ENCODE measurements at places on chromosomes 16 and 17. TPM values are rescaled to one million over a fixed set of nuclear protein-coding genes. Genes with fewer than 3 reads are reported as not detected.

C17orf78 gene
- total RNA-seq: not detected

GRCh38 chr17:40813804-40814203, 8.6 kb downstream of the KRT10 start:
- peak; percentile 92 for DNase-seq

DNA sequence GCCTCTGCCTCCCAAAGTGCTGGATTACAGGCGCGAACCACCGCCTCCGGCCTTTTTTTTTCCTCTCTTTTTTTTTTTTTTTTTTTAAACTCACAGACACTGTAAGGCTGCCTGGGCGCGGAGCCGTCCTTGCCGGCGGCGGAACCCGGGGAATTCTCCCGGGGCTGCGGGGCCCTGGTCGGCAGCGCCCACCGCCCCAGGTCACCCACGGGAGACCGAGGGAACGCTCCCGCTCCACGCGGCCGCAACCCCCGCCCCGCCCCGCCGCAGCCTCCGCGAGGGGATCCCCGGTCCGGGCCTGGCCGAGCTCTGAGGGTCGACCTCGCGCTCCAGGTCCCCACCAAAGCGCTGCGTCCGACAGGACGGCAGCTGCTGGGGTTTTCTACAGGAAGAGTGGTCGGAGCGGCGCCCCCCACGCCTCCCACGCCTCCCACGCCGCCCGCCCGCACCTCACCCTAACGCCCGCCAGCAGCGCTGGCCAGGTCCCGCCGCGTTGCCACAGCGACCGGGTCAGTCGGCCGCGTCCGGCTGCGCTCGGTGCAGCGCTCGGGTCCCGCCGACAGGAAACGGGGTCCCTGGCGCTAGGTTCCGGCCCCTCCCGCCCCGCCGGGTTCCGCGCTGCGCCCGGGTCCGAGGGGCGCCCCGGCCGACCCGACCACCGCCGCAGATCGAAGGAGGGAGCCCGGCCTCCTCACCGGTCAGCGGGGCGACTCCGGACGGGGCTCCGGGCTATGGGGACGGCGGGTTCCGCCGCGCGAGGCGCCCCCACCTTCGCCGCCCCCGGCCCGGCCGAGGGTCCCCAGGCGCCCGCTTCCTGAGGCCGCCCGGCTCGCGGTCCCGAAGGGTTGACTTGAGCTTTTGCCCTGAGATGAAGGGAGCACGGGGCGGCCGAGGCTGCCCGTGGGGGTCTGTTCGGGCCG, at the start of gene CCDC57:
Gene CCDC57 (minus strand): TSS at position 512 of the 920 bp plus-strand sequence. CDS start 10,898 bp downstream, outside the sequence.
- peak; percentile 20 for DNase-seq

DNA sequence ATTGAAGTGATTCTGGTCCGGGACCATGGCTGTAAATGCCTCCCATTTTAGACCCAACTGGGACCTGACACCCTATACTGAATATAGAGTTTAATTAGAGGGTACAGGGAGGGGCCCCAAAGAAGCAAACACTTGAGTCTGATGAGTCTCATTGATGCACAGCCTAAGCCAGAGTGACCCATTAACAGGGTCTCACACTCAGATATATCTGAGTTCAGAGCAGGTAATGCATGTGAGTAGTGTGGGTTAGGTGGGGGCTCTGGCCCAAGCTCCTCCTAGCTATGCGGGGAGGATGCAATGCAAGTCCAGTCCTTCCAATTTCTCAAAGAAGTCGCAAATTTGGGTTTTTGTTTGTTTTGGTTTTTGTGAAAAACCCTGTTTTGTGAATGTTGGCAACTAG, 17.1 kb upstream of the MARCHF10 start:
- DNase-seq: no peak

KRTAP4-9 gene
- not detected for total RNA-seq

- DNase-seq: peak; percentile 80
Observed at GRCh38 chr17:6279659-6280058, 155.3 kb downstream of the AIPL1 start.

DNA sequence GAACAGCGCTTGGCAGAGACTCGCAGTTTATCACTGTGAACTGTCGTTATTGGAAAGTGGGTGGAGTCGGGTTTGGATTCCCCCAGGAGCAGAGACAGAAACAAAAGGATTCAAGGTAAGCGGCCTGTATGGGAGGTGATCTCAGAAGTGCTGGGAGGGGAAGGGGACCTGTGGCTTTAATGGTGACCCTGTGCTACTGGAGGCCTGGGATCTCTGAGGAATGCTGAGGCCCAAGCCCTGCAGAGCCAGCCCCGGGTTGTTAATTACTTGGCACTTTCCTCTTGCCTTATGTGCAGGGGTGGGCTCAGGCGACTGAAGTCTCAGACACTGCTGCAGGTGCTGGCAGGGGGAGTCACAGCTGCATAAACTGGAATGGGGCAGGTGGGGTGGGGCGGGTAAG, 27.4 kb downstream of the IRF8 start:
- DNase-seq: no peak

ADGRG3 gene
- 0.13 TPM for total RNA-seq

HCRT gene
- not detected for total RNA-seq

FLCN gene
- total RNA-seq: 51.1 TPM

CHST4 gene
- total RNA-seq: under 0.01 TPM

DNA sequence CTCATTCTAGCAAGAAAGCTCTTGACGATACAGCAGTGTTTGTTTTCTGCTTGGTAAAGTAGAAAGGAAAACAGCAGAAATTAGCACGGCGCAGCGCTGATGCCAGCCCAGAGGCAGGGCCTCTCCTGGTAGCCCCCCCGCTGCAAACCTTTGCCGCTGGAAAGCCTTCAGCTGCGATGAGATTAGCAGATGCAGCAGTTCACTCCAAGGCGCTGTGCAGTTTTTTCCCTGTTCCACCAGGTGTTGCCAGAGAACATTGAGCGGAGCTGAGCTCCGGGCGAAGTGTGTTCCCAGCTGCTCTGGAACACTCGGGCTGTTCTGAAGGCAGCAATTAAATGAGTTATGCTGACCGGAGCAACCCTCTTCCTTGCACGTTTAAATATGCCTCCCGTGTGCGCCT, 72.5 kb downstream of the RBFOX1 start:
- peak; percentile 3 for DNase-seq

SMIM5 gene
- total RNA-seq: 3.9 TPM

GRCh38 chr16:31148281-31148728, 1.6 kb downstream of the PRSS36 start:
- peak; percentile 44 for DNase-seq

- peak; percentile 98 for DNase-seq
Observed at GRCh38 chr17:9371019-9371418, 204.6 kb downstream of the STX8 start.

DNA sequence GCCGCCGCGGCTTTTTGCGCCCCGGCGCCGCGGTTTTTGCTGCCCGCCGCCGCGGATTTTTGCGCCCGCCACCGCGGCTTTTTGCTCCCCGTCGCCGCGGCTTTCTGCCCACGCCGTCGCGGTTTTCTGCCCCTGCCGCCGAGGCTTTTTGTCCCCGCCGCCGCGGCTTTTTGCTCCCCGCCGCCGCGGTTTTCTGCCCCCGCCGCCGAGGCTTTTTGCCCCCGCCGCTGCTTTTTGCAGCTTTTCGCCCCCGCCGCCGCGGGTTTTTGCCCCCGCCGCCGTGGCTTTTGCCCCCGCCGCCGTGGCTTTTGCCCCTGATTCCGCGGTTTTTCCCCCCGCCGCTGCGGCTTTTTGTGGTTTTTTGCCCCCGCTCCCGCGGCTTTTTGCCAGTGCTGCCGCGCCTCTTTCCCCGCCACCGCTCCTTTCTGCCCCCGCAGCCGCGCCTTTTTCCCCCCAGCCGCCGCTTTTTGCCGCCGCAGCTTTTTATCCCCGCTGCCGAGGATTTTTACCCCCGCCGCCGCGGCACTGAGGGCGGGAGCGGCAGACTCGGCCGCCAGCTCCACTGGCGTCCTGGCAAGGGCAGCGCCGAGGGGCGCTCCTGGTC, 518.6 kb upstream of the WSB1 start:
- no peak for DNase-seq

DHRS7C gene
- not detected for total RNA-seq

DNA sequence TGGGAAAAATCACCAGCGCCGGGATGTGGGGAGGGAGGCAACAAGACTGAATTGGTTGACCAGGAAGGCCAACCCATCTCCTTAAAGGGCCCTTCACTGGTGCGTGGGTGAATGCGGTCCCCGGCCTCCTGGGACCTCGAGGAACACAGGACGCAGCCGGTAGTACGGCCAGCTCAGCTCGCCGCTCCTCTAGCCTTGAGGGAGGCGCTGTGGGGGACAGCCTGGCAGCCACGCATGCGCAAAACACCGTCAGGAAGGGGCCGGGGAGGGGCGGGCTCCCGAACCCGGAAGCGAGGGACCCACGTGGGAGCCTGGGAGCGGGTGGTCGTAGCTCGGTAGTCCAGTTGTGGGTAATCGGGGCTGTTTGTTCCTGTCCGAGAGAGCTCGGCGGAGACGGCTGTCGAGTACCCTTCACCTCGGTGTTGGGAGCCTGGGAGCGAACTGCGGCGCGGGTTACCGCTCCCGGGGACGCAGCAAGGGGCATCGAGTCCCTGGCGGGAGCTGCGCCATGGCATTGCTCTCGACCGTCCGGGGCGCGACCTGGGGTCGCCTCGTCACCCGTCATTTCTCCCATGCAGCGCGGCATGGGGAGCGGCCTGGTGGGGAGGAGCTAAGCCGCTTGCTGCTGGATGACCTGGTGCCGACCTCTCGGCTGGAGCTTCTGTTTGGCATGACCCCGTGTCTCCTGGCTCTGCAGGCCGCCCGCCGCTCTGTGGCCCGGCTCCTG, at the start of gene MRM1:
Gene MRM1 (plus strand): TSS at position 281 of the 727 bp plus-strand sequence. CDS start 228 bp downstream, at position 509.
- peak; percentile 78 for DNase-seq

TBC1D3G gene
- total RNA-seq: not detected

CDRT4 gene
- 1.1 TPM for total RNA-seq

- DNase-seq: peak; percentile 28
Observed at GRCh38 chr16:10782628-10783027, 36.0 kb downstream of the TVP23A start.

CDH5 gene
- total RNA-seq: not detected

GRCh38 chr17:44970136-44970741, 2.1 kb upstream of the C1QL1 start:
- DNase-seq: no peak

DNA sequence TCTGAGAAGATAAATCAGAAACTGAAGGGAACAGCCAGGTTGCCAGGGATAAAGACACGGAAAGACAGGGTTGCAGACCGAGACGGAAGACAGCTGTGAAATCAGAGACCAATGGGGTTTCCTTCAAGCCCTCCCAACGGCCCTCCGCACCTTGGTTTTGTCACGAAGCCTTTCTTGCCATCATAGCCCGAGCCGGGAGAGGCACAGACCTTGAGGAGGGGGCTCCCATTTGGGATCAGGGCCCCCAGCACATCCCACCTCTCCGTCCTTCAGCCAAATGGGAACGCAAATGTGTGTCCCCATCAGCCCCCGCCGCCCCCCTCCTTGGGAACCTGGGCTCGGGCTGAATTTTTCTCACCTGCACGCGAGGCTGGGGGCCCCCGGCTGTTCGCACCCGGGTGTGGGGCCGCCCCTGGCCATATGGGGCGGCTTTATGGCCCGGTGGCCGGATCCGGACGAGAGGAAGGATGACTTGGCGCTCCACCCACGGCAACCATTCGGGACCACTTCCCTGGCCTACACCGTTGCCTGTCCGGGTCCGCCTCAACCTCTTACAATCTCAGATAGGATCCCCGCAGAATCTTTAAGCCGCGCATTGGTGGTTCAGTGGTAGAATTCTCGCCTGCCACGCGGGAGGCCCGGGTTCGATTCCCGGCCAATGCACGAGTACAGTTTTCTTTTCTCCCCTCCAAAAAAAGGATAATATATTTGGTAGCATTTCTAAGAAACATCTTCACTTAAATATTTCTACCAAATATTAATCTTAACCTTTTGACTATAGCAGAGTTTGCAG, 1.4 kb upstream of the HES7 start:
- DNase-seq: peak; percentile 42

IST1 gene
- total RNA-seq: 157 TPM

- no peak for DNase-seq
Observed at GRCh38 chr17:76725580-76726230, 701 bp downstream of the JMJD6 start.

Data from bronchial epithelial cell (primary cell).